ENCODE measurements at places on chromosomes 6 and 20.

DNA sequence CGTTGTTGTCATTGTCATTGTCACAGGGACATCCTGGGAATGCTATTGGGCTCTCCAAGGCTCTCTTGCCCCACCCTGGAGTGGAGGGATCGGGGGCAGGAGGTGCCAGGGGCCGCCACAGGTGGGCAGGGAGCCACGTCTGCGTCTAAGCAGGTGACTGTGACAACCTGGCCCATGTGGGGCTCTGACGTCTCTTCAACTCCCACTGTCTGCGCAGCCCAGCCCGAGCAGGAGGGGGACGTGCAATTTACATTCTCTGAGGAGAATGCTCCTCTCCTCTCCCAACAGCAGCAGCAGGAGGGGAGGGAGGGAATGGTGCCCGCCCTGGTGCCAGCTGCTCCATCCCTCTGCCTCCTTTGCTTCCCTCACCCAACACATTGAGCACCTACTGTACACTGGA, 50.1 kb downstream of the GRM4 start:
- no peak for DNase-seq

- DNase-seq, result no peak
Observed at GRCh38 chr20:24462460-24463010, 6.9 kb upstream of the SYNDIG1 start.

- DNase-seq, result peak; percentile 9
Observed at GRCh38 chr6:51098791-51099190, 280.1 kb downstream of the TFAP2B start.

- DNase-seq, result no peak
Observed at GRCh38 chr6:159692303-159693127, 526 bp downstream of the SOD2 start.

DNA sequence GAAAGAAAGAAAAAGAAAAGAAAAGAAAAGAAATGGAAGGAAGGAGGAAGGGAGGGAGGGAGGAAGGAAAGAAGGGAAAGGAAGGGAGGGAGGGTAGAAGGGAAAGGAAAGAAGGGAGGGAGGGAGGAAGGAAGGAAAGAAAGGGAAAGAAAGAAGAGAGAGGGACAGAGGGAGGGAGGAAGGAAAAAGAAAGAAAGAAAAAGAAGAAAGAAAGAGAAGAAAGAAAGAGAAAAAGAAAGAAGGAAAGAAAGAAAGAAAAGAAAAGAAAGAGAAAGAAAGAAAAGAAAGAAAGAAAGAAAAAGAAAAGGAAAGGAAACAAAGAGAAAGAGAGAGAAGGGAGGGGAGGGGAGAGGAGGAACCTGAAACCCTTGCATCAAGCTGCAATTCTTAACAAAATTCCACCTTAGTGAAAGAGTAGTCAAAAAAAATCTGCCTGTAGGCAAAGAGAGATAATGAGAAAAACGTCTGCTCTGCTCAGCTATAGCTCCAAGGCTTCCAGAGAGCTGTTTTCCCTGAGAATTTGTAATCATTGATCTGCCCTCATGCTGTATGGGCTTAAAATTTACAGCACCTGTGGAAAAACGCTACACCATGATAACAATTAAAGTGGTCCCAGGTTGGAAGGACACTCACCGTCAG, 16.7 kb upstream of the MYCT1 start:
- DNase-seq, result no peak

- peak; percentile 65 for DNase-seq
Observed at GRCh38 chr20:38222231-38222922, 38.2 kb downstream of the KIAA1755 start.

DNA sequence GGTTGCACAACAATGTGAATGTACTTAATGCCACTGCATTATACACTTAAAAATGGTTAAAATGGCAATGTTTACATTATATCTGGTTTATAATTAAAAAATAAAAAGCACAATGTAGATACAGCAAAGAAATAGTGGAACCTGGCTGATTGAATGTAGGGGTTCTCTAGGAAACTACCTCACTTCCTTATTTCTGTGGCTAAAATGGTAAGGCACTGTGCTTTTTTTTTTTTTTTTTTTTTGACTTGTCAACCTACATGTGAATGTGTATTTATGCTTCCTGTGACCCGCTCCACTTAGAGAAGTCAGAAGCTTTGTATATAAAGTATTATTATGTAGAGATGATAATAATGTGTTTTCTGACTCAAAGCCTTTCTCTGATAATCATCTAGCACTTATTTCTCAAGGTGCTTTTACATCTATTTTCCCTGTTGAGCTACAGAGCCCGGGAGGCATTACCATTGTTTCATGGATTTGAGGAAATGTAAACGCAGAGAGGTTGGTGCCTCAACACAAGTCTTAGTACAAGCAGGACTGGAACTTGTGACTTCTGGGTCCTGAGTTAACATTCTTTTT, 55.0 kb downstream of the SOX4 start:
- no peak for DNase-seq

- DNase-seq, result no peak
Observed at GRCh38 chr6:30960907-30961673, 20.3 kb downstream of the MUCL3 start.

- DNase-seq, result no peak
Observed at GRCh38 chr6:146850981-146851380, 252.2 kb downstream of the ADGB start.

GRCh38 chr6:132669690-132670291, 10.8 kb upstream of the TAAR1 start:
- peak; percentile 6 for DNase-seq

GRCh38 chr6:36387440-36388303, at the start of gene ETV7:
TSS of gene ETV7 (minus strand) at chr6:36387669. CDS start at chr6:36387541, 128 bp downstream.
- DNase-seq, result no peak

- DNase-seq, result no peak
Observed at GRCh38 chr6:100468016-100468622, 3.4 kb upstream of the SIM1 start.

DNA sequence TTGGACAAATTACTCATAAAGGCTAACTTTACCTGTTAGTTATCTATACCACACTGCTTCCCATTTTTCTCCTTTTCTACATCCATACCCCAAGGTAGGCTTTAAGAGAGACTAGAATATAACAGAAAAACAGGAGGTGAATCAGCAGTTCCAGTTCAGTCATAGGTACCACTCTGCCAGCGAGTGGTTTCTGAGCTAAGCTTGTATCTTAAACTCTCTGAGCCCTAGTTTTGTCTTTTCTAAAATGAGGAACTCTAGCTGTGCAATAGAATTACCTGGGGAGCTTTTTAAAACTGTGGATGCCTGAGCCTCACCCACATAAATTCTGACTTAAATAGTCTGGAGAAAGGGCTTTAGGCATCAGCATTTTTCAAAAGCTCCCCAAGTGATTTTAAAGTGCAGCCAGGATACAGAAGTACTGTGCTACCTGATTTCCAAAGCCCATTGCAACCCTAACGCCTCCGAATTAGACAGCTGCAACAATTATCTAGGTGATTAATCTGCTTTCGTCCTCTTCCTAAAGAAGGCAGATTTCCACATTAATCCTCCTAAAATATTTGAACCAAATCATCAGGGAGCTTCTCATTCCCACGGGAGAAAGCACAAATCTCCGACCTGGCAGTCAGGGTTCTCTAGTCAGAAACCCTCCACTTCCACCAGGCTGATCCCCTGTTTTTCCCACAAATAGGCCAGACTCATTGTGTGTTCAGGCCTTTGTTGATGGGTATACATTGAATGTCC, 37.4 kb upstream of the RPL7L1 start:
- DNase-seq, result no peak

DNA sequence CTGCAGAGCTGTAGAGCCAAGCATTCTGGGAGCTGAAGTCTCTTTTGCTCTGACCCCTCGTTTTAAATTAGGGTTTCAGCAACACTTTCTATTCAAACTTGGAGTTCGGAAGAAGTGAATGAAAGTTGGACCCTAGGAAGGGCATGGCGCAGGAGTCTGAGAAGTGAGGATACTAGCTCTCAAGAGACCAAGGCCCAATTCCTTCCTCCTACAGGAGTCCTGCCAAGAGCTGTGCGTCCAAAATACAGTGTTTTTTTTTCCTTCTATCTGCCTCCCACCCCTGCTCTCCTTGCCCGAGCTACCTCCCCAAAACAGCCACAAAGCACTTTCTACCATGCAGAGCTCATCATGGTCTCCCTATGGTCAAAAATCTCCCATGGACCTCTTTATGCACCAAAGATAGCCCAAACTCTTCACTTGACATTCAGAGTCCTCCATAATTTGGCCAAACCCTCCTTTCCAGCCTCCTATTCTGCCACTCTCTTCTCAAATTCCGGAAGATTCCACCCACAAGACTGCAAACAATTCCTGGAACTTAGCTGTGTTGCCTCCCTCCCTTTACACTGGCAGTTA, 649 bp upstream of the CSNK2A1 start:
- DNase-seq, result no peak

DNA sequence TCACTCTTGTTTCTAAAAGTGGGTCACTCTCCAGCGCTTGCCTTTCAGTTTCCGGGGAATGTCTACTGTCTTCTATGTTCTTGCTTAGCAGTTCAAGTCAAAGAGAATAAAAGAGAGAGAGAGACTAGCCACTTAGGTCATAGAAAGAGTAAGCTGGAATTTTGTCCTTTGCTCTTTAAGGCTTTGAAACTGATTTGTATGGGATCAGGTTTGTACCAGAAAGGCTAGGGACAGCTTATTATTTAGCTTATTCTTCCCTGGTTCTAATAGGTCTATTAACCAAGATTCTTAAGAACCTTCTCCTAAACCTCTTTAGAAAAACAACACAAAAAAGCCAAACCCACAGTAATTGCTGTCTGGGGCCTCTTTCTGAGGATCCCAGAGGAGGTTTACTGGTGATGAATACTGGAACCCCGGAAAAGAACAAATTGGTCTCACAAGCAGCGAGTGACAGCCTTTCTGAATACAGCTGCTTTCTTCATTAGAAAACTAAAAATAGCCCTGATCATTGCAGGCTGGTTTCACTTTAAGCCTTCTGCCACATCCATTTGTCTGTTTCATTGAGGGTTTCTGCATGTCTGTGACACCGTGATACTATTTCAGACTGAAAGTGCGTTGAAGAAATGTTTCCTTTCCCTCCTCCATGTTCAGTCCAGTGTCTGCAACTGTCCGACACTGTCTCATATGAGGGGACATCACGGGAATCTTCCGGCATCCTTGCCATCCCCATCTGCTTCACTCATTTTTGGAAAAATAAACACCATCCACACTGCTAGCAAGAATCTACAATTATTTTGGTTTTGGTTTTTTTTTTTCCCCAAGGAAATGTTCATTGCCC, 75.1 kb upstream of the ATXN1 start:
- no peak for DNase-seq

DNA sequence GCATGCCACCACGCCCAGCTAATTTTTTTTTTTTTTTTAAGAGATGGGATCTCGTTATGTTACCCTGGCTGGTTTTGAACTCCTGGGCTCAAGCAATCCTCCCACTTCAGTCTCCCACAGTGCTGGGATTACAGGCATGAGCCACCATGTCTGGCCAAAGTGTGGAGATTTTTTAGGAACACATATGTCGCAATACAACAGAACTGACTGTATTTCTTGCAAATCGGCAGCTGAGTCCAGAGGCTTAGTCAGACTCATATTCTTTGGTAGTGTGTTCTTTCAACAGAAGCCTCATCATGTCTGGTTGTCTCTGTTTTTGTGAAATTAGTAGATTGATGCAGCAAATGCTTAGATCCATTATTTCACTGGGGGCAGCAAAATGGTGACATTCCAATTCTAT, 23.9 kb upstream of the CD164 start:
- DNase-seq, result no peak

DNA sequence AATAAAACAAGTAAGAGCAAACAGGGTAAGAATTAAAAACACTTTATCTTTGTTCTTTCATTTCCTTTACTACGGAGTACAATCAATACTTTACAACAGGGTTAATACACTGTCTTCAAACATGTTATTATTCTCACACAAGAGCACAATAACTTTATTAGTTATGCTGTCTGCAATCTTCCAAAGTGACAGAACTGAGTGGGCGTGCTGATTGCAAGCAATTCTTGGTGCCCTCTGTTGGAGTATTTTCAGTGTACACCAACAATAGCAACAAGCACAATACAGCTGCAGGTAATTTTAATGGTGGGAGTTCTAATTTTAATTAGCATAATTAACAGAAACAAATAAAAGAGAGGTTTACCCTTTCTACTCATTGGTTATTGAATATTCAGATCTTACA, 33.9 kb upstream of the PTPRK start:
- DNase-seq, result no peak

DNA sequence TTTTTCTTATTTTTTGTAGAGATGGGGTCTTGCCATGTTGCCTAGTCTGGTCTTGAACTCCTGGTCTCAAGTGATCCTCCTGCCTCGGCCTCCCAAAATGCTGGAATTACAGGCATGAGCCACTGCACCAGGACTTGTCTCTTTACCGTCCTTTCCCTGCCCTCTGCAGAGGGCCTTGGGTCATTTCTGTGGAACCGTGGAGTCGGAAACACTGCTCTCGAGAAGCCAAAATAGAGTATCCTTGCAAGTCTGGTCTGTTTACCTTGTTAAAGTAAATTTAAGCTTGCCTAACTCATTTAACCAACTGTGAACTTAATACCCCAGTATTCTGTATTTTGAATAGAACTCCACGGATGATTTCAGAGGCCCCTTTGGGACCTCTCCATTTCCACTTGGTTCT, 51.4 kb downstream of the KDM1B start:
- DNase-seq, result no peak

GRCh38 chr6:131636880-131637792, at the start of gene ENPP3:
TSS of gene ENPP3 (plus strand) at chr6:131637302. CDS start at chr6:131637385, 83 bp downstream.
- DNase-seq, result no peak

DNA sequence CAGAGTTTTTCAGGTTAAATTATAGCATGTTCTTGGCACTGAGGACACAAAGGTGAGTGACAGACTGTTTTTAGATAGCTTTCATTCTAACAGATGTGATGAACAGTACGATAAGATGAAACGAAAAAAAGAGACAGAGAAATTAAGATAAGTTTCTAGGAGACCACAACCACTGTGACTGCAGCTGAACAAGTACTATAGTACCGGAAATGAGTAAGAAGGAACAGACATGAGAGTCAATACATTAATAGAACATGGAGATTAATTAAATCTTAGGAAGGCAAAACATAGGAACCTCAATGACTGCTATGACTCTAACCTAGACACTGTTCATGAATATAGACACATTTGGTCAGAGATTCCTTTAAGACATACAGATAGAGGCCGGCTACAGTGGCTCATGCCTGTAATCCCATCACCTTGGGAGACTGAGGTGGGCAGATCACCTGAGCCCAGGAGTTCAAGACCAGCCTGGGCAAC, 40.2 kb downstream of the HBS1L start:
- DNase-seq, result no peak

All from H54 (cell line).